ENCODE measurements at places on chromosomes 7 and 10. TPM values are rescaled to one million over a fixed set of nuclear protein-coding genes. Genes with fewer than 3 reads are reported as not detected.

The MRPS17 gene
- 18.0 TPM for total RNA-seq

The TLL2 gene
- 0.11 TPM for total RNA-seq

The FAM131B gene
- 5.4 TPM for total RNA-seq

The C10orf67 gene
- not detected for total RNA-seq

The AVL9 gene
- 54.5 TPM for total RNA-seq

The EIF5AL1 gene
- total RNA-seq = 0.62 TPM

The NACAD gene
- total RNA-seq = 6.7 TPM

The ATOH7 gene
- 0.46 TPM for total RNA-seq

The DGKI gene
- 0.04 TPM for total RNA-seq

The GRM3 gene
- total RNA-seq = 0.29 TPM

DNA sequence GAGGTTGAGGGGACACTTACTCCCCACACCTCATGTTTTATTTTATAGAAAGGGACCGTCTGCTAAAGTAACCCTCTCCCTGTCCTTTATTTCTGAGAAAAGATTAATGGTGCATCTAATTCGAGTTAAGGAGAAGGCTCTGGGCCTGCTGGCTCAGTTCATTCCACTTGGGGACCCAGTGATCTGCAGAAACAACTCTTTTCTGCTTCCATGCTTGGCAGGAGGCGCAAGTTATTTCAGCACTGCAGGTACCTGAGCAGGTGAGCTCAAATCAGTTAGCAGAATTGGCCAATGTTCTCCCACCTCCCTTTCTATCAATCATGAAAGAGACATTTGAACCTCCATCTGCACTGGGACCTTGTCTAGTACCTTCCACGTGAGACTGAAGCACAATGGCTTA lies 396.1 kb downstream of the SFMBT2 start:
- DNase-seq = no peak

DNA sequence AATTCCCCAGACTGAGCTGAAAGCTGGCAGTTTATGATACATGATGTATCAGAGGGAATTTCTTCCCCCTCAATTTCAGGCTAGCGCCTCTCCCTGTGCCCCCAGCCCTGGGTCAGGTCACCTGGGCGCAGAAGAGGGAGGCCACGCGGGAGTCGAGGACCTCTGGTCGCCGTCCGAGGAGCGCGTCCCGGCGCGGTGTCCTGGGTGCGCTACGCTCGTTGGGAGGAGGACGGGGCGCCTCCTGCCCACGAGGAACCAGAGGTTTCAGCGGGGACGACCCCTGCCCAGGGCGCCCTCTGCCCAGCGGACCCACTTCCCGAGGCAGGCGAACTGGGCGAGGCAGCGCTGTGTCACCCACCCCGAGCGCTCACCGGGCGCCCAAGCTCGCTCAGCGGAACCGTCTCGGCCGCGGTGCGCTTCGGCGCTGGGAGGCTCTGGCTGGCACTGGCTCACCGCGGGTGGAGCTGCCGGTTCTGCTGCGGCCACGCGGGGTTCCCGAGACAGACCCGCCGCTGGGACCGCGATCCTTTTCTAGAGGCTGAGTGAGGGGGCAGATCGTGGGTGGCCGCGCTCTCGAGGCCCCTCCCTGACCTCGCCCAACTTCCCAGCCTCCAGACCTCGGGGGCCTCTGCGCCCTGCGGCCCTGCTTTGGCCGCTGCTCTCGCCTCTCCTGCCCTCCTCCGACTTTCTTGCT lies at the start of gene FAM237B:
Gene FAM237B, minus strand, starts transcription at position 504 of the 694 bp plus-strand sequence. CDS start 1,556 bp downstream, outside the sequence.
- peak; percentile 77 for DNase-seq

GRCh38 chr7:112987171-112987570 lies 99.5 kb downstream of the GPR85 start:
- no peak for DNase-seq

- no peak for DNase-seq
These were observed 481.0 kb upstream of the SEMA3A start for GRCh38 chr7:84675633-84676034.

GRCh38 chr7:41326616-41327015 lies 376.3 kb downstream of the INHBA start:
- no peak for DNase-seq

DNA sequence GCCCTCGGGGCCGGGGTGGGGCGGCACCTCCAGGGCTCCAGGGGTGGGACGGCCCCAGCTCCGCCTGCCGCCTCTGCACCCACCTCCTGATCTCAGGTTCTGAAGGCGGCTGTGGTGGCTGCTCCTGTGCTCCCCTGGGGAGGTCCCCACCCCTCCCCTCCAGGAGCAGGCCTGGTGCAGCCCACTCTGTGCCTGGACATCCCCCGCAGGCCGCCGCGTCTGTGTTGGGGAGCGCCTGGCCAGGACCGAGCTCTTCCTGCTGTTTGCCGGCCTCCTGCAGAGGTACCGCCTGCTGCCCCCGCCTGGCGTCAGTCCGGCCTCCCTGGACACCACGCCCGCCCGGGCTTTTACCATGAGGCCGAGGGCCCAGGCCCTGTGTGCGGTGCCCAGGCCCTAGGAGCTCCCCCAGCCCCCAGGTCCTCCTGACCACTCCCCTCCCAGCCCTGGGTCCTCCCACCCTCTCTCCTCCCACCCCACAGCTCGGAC lies 5.5 kb downstream of the CYP2W1 start:
- DNase-seq = no peak

DNA sequence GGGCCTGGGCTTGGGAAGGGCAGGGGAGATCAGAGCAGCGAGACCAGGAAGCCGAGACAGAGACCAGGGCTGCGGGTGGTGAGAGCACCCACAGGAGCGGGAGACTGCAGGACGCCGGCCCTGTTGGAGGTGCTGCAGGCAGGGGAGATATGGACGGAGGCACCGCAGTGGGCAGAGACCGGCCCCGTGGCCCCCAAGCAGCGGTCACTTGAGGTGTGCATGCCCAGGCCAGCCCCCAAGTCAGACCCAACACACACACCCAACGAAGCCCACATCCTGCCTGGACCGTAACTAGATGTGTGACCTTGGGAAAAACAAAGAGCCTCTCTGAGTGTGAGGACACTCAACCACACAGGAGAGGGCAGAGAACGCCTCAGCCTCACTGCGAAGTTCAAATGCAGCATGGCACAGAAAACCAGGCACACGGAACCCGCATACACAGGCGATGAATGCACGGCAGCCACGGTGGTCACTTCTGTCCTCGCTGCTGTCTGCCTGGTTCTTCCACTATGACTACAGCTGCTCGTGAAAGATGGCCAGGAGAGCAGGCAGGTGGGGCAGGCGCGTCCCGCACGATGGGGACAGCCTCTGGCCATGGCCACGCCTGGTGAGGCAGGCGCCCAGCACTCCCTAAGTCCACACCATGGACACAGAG lies 214.7 kb downstream of the MAD1L1 start:
- DNase-seq = no peak

- no peak for DNase-seq
These were observed 149.8 kb downstream of the AKR1D1 start for GRCh38 chr7:138226001-138226476.

GRCh38 chr7:80719261-80719660 lies 80.8 kb downstream of the CD36 start:
- no peak for DNase-seq

GRCh38 chr7:7519056-7519455 lies 16.6 kb downstream of the COL28A1 start:
- no peak for DNase-seq

- DNase-seq = no peak
These were observed 236.7 kb upstream of the TCERG1L start for GRCh38 chr10:131548176-131548575.

GRCh38 chr7:143456992-143457793 lies 13.9 kb downstream of the TAS2R60 start:
- no peak for DNase-seq

DNA sequence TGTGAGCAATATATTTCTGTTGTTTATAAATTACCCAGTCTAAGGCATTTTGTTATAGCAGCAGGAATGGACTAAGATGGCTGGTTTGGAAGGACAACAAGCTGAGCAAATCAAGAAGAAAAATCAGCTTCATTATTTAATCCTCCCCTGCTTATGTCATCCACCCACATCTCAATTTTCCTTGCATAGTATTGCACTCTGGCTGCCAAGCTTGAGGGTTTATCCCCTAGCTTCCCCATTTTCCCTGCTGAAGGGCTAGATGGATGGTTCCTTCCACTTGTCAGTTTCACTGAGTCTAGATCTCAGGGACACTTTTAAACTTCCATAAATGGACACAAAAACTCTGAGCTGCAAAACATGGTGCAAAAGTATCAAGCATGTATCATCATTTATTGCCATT lies 75.2 kb upstream of the LAMB4 start:
- no peak for DNase-seq

DNA sequence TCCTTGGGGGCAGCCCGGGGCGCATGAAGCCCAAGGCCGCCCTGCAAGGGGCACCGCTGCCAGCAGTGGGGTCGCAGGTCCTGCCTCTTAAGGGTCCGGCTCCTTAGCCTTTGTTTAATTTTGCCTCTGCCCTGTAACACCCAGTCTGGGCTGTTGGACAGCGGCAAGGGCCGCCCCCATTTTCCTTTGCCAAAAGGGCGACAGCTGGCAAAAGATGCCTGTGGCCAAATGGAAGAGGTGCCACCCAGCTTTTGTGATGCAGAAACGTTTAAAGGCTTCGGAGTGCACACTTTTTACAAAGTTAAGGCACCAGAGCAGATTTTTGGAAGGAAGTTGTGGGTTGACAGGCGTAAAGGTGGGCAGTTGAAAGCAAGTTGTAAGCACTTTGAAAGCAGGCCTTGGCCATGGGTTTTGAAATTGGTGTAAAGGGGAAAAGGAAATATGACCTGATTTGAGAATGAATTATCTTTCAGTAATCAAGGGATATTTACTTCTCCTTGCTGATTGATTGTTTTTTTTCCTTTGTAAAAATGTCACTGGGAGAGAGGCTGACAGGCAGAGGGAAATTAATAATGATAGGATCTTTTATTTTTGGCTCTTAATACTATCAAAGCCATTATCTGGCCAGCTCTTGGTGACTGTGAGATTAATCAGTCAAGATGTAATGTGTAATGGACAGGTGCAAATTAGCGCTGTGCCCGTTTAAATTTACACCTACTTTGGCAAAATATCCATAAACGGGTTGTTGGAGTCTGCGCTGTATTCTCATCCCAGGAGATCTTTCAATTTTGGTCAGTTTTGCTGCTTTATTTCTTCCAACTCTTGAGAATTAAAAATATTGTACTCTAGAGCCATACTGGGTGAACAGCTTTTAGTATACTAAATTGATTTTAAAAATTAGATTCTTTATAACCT lies 1.2 kb downstream of the CASD1 start:
- DNase-seq = no peak

DNA sequence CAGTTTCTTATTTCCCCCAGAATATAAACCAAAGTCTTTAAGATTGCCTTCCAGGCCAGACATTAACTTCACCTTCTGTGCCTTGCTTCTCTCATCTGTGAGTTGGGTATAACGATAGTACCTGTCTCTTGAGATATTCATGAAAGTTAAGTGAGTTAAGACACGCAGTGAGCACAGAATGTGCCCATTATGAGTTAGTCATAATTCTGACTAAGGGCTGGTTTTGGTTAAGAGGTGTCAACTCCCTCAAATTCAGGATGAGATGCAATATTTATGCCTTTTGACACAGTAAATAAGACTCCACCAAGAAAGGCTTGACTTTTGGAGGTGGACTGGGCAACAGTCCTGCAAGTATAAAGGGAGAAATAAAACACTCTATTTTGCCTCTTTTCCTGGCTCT lies 528.7 kb upstream of the IGFBP3 start:
- DNase-seq = no peak

GRCh38 chr10:27547482-27547881 lies 43.4 kb downstream of the RAB18 start:
- DNase-seq = no peak

- no peak for DNase-seq
These were observed 41.9 kb downstream of the NPVF start for GRCh38 chr7:25186436-25186835.

GRCh38 chr10:132443605-132443982 lies 46.6 kb downstream of the PWWP2B start:
- DNase-seq = no peak

DNA sequence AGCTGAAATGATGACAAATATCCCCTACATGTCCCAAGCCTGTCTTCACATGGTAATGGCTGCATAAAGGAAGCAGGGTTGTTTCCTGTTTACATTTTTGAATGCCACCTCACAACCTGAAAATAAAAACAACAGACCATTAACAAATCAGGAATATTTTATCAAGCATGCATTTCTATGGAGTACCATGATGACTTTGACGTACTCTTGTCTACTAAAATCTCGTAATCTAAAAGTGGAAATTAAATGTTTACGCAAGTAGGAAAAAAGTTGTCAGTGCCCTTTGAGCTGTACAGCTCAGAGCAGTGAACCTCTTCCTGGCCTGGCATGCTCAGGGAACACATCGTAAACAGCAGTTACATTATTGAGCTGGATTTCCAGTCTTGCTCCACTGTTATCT lies 194.1 kb downstream of the INHBA start:
- no peak for DNase-seq
